ENCODE measurements at places on chromosomes 2 and 18.
A peak's percentile ranks its signal among the peaks of the same experiment; 100 is the strongest.

DNA sequence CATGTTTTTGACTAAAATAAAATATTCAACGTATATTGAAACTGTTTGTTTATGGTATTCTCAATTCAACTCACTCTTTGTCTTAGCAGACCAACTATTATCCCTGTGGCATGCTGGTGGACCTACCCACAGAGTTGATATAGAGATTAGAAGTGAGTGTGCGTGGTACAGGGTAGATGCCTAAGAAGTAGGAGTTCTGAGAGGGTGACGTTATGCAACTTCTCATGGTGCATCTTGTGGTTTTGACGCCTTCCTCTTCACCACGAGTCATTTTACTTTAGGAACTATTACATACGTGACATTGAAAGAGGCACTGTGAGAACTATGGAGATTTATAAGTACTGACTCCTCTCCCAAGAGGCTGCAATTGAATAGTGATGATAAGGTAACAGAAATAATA, 26.6 kb upstream of the NAPG start:
- DNase-seq, result no peak

DNA sequence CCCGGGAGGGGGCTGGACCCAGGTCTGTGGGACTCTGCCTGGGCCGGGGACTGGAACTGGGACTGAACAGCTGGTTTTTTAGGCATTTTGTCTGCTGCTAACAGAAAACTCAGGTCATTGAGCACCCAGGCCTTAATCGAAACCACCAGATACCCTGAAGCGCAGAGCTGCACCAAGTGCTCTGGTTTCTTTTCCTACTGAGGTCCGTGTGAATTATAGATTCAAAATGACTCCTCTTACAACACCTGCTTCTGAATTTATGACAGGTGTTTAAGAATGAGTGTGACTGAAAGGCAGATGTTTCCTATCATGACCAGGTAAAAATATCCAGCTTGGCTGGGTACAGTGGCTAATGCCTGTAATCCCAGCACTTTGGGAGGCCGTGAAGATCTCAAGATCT, 47.8 kb downstream of the TRAPPC12 start:
- DNase-seq, result no peak

DNA sequence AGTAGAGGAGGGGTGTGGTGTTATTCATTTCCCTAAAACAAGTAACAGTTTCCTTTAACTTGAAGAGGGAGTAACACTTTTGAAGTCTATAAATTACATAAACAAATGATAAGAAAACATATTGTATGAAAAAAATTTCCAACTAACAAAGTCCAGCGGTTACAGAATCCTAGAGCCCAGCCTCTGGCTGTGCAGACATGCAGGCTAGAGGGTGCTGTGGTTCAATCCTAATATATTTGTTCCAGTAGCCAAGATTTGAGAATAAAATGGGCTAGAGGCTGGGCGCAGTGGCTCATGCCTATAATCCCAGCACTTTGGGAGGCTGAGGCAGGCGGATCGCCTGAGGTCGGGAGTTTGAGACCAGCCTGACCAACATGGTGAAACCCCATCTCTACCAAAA, 56.9 kb downstream of the WDR75 start:
- DNase-seq, result no peak

- no peak for DNase-seq
Observed at GRCh38 chr2:21282515-21282898, 158.7 kb downstream of the TDRD15 start.

GRCh38 chr2:147374423-147374811, 470.4 kb upstream of the ACVR2A start:
- DNase-seq, result no peak

- DNase-seq, result no peak
Observed at GRCh38 chr2:96240341-96241038, 25.3 kb downstream of the TMEM127 start.

DNA sequence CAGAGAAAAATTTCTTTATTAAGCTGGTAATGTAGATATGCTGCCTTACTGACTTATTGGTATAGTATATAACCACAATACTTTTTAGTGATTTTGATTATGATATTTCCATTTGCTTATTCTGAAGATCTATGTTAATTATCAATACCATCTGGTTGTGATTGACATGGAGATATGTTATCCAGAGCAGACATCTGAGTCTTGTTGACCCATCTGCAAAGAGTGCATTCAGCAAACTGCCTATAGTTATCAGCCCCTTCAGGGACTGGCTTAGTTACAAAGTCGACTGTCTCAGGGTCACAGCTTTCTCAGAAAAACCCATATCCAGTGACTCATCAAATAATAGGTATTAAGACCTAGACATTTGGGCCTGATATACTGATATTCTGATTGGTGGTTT, 475.7 kb downstream of the DSC3 start:
- no peak for DNase-seq

GRCh38 chr2:229634601-229635370, 79.6 kb downstream of the DNER start:
- no peak for DNase-seq

- no peak for DNase-seq
Observed at GRCh38 chr2:220332886-220333285, 705.5 kb downstream of the SLC4A3 start.

DNA sequence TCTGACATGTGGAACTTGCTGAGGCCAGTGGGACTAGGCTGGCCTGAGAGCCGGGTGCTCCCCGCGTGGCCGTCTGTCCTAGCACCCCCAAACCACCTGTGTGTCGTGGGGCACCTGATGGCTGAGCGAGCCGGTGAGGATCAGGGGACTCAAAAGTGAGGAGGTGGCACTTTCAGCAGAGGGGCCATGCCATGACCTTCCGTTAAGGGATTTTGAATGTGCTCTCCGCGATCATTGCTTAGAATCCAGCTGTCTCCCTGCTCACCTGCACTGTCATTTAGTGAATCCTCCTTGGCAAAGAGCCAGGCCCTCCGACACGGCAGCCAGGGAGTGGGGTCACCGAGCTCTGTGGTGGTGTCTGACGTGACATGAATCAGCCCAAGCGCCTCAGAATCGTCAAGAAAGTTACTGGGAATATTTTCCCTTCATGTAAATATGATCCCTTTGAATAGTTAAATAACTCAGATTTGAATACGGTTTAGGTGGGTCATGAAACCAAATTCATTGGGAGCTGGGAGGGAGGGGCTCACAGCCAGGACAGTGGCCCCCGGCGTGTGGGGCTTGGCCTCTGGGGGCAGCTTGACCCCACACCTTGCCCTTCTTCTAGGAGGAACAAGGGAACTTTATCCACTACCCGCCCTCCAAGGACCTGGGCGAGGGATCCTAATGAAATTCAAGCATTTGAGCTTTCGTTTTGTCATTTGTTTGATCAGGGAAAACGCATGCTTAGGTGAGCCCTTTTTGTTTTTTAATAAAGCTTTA, 9.5 kb downstream of the NFATC1 start:
- peak; percentile 63 for DNase-seq

- no peak for DNase-seq
Observed at GRCh38 chr2:231450548-231450989, 13.7 kb downstream of the NCL start.

- no peak for DNase-seq
Observed at GRCh38 chr2:222514901-222515300, 90.6 kb downstream of the SGPP2 start.

GRCh38 chr2:71736091-71736861, 282.9 kb downstream of the DYSF start:
- DNase-seq, result peak; percentile 58

DNA sequence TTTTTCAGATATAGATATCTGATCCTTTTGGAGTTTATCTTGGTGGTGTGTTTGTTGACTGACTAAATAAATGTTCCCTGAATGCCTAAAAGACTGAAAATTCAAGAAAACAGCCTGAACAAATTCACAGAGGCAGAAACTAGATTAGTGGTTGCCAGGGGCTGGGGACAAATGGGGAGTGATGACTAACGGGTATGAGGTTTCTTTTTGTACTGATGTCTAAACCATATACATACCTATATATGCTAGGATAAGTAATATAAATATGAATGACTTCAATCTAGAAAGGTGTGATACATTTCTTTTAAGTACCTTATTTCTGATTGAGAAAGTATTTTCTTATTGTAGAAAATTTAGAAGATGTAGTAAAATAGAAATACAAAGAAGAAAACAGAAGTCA, 176.9 kb upstream of the PGAP1 start:
- no peak for DNase-seq

DNA sequence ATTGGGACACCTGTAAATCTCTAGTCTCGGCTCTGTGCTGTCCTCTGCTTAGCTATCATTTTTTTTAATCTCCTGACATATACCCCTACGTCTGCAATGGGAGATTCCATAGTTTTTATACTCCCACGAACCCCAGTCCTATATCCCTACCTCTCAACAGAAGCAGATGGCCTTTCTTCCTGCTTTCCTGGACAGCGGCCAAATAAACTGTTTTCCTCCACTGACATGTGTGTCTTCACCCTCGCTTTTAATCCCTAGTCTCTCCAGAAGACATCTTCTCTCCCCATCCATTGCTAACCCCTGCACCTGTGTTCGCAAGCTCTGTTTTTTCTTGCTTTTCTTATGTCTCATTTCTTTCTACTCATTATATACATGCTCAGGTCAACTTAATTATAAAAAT, 395.4 kb downstream of the EPHA4 start:
- no peak for DNase-seq

GRCh38 chr18:61770279-61770678, 122.5 kb downstream of the RNF152 start:
- no peak for DNase-seq

GRCh38 chr2:119102964-119103363, 55.6 kb downstream of the C1QL2 start:
- no peak for DNase-seq

DNA sequence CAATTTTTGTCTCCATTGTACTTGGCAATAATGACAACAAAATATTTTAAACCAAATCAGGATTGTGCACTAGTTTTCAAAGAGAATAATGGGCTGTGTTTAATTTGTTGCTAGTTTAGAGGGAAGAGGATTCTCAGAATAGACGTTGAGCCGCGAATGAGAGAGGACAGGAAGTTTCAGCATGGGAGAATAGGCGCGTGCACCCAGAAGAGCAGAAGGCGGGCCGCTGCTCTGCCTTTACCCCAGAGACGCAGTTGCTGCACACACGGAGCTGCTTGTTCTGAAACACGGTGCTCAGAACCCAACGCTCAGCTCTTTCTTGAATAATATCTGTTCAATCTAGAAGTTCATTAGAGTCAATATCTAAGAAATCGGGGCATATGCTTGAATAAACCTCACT, 223.4 kb downstream of the MYT1L start:
- no peak for DNase-seq

- no peak for DNase-seq
Observed at GRCh38 chr2:64873472-64873924, 115.7 kb upstream of the SLC1A4 start.

DNA sequence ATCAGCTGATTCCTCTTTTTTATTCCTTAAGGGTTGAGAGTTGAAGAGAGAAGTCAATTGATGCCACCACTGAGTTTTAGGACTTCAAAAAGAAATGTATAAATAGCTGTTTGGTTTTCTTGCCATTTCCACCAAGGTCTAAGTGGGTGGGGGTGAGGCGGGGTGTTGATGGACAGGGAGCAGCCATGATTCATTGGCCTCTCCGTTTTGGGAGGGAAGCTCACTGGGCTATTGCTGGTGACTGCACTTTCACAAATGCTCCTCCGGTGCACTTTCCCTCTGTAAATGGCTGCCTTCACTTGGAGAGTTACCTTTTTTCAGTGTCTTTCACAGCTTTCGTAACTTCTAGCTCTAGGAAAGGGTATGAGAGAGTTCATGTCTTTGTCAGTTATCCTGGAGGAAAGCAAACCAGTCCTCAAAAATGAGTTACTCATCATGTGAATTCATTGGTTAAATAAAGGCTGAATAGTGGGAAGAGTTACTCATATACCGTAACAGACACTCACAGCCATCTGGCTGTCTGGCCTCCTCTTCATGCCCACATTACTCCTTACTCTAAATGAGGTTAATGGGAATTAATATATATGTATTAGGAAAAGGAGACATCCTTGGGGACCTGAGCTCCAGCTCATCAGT, 17.4 kb upstream of the CTAGE1 start:
- no peak for DNase-seq

- no peak for DNase-seq
Observed at GRCh38 chr18:51687845-51688585, 490.5 kb upstream of the MEX3C start.

GRCh38 chr2:86393521-86394491, 47.4 kb upstream of the KDM3A start:
- DNase-seq, result no peak

- no peak for DNase-seq
Observed at GRCh38 chr2:219483451-219484342, 15.0 kb upstream of the GMPPA start.

- no peak for DNase-seq
Observed at GRCh38 chr2:28506112-28506910, 10.5 kb downstream of the PLB1 start.

DNA sequence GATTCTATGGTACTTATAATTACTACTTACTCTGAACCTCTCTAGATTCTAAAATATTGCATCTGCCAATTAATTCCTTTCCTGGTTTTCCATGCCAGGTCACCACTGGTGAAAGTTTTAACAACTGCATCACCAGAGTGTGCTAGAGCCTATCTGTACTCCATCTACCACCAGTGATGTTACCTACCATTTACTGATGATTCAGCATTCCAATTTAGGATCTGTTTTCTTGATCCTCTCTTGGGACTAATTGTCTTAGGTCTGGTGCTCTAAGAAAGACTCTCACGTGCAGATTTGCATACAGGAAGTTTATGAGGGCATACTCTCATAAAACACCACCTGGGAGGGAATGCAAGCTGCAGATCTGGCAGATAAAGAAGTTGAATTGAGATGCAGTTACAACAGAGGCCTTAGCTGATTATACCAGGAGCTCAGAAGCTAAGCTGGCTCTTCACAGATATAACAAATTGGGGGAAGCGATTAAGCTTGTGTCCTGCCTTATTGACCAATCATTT, 347.6 kb upstream of the VRK2 start:
- no peak for DNase-seq

DNA sequence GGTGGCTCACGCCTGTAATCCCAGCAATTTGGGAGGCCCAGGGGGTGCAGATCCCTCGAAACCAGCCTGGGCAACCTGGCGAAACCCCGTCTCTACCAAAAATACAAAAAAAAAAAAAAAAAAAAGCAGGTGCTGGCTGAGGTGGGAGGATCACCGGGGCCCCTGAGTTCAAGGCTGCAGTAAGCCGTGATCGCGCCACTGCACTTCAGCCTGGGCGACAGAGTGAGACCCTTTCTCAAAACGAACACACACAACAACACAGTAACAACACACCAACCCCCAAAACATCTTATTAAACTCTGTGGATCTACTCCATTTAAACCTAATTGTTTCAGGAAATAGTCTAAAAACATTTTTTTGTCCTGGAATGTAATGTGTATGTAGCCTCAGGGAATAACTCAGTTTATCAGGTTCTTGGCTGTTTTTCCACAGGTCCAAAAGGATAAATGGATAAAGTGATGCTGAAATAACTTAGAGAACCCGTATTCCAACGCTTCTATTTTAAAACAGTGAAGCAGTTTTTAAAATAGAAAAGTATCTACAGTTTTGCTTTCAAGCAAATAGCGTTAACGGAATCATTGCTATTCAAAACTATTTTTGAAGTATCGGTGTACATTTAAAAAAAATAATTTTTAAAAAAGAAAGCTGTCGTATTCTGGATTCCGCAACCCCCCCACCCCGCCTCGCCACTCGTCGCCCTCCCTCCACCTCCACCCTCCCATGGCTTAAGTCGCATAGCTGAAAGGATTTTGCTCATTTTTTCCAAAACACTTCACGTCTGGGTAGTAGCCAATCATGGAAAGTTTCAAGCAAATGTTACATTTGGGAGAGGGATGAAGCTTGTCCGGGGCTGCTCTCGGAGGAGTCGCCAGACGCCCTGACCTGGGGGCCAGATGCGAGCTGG, 895 bp upstream of the GLS start:
- DNase-seq, result no peak

GRCh38 chr2:47002480-47003381, 87.1 kb upstream of the MCFD2 start:
- no peak for DNase-seq

- DNase-seq, result no peak
Observed at GRCh38 chr2:176612736-176613135, 343.5 kb downstream of the MTX2 start.
